PC-9 (cell line): ENCODE measurements at places on chromosomes 12 and 14. TPM values are rescaled to one million over a fixed set of nuclear protein-coding genes. Genes with fewer than 3 reads are reported as not detected.
A peak's percentile ranks its signal among the peaks of the same experiment; 100 is the strongest.

GRCh38 chr14:84610086-84610485 is 919.9 kb upstream of the FLRT2 start:
- H3K4me1 ChIP-seq: no peaks in the 10 kb centered on the region
- H3K4me3 ChIP-seq: no peak overlapping the region
- no peaks in the 10 kb centered on the region for H3K36me3 ChIP-seq
- no peak for DNase-seq

GRCh38 chr12:2589381-2589780 is 205.4 kb upstream of the FKBP4 start:
- H3K4me3 ChIP-seq: no peak overlapping the region
- H3K36me3 ChIP-seq: no peaks in the 10 kb centered on the region
- no peak overlapping the region for H3K27ac ChIP-seq
- peaks cover 99% of the 10 kb centered on the region for H3K27me3 ChIP-seq

- H3K27me3 ChIP-seq: no peaks in the 10 kb centered on the region
- peak overlapping the region; percentile 86 for H3K27ac ChIP-seq
- no peak for DNase-seq
- H3K4me3 ChIP-seq: peak overlapping the region; percentile 59
Observed at GRCh38 chr12:104304261-104305009, 896 bp downstream of the EID3 start.

DNA sequence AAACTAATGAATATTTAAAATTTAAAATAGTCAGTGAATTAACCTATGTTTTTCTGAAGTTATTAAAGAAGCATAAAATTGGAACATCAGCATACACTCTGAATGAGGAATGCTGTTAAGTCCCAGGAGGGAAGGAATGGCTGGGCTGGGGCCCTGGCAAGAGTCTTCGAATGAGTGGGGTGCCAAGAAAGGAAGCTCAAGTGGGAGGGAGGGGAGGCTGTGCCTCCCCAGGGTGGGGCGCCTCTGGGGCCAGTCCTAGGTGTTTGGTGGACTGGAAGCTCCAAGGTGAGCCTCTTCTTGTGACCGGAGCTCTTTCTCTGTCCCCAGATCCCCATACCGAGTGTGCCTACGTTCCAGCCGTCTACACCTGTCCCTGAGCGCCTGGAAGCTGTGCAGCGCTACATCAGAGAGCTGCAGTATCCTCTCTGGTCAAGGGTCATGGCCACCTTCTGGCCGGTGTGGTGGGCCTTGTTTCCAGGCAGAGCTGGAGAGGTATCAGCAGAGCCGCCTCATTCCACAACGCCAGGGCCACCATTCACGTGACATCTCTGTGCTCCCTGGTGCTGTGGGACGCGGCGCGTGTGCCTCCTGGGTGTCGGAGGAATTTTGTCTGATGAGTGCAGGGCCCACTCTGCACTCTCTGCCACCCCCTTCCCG is 8.5 kb downstream of the VASH1 start:
- H3K36me3 ChIP-seq: no peaks in the 10 kb centered on the region
- H3K27me3 ChIP-seq: peaks cover 73% of the 10 kb centered on the region

The RAB15 gene
- 52.9 and 74.9 TPM in 2 replicates for total RNA-seq

The WNT1 gene
- not detected in 2 replicates for total RNA-seq
